Gastroesophageal sphincter (tissue), 4 donors: ENCODE measurements at places on chromosomes 13 and 19.

DNA sequence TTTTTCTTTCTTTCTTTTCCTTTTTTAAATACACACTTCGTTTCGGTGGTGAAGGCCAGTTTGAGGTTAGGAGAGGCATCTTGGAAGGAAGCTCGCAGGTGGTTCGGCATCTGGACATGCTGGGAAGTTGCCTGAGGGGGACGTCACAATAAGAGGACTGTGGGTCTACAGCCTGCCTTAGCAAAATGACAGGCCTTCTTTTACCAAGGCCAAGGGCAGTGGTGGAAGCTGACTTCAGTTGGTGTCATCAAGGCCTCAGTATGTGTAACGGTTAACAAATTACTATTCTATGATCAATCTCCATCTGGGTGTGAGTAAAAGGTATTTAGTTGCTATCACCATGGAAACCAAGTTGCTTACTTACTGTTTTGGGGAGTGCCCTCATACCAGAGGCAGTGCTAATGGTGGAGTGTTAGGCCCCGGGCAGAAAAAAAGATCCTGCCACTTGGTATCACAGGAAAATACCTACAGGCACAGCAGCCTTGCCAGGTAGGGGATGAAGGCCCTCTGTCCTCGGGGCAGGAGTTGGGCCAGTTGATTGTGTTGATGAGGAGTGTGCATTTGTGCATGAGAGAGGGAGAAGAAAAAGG lies 10.3 kb downstream of the ACTN4 start:
- no peak overlapping the region for H3K4me3 ChIP-seq
- H3K27me3 ChIP-seq: no peaks in the 10 kb centered on the region
- H3K4me1 ChIP-seq: peaks cover 73% of the 10 kb centered on the region
- no peaks in the 10 kb centered on the region for H3K36me3 ChIP-seq

DNA sequence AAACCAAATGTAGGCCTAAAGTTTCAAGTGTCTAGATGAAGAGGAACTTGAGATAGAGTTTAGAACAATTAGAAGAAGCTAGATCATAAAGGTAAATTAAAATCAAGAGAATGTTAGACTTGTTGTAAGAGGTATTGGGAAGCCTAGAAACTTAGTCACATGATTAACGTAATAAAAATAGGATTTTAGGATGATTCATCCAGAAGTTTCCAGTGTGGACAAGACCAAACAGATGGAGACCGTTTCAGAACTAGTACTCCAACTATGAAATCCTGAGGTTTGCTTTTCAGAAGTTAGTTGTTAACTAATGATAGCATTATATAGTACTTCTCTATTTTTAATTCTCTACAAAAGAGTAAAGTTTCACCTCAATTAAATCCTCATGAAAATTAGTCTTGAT lies 104.9 kb downstream of the MZT1 start:
- H3K4me3 ChIP-seq: no peak overlapping the region
- no peaks in the 10 kb centered on the region for H3K27me3 ChIP-seq
- H3K27ac ChIP-seq: no peak overlapping the region
- ATAC-seq: no peak
- H3K4me1 ChIP-seq: no peaks in the 10 kb centered on the region
- H3K36me3 ChIP-seq: no peaks in the 10 kb centered on the region

DNA sequence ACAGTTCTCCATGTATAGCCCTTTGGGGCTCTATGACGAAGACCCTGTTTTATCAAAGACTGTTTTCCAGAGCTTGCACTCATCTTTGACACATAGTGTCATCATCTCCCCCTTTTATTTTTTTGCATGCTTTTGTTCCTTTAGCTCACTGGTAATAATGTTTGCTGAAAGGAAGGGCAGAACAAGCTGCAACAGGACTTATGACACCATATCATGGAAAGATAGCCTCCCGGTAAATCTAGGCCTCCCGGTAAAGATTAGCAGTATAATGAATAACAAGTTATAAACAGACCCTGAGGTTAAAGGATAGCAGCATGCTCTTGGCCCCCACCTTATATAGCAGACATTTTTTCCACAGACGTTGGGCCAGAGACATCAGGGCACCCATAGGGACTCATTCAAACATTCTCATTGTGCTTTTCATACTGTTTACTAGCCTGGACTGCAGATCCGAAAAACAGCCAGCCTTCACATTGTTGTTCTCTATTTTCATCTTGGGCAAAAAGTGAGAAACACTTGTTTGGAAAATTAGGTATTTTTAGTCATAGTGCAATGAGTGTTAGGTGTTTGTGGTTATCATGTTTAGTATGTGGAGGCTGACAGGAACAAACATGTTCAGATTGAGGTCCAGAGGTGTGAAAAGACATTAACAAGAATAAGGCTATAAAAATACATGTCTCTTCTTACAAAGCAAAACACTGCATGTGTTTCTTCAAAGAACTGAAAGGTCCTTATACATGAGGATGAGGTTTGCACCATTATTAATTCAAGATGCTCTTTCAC lies 136.9 kb upstream of the SPRY2 start:
- no peak for ATAC-seq
- H3K27ac ChIP-seq: no peak overlapping the region
- no peak overlapping the region for H3K4me3 ChIP-seq
- no peaks in the 10 kb centered on the region for H3K36me3 ChIP-seq
- no peaks in the 10 kb centered on the region for H3K27me3 ChIP-seq

DNA sequence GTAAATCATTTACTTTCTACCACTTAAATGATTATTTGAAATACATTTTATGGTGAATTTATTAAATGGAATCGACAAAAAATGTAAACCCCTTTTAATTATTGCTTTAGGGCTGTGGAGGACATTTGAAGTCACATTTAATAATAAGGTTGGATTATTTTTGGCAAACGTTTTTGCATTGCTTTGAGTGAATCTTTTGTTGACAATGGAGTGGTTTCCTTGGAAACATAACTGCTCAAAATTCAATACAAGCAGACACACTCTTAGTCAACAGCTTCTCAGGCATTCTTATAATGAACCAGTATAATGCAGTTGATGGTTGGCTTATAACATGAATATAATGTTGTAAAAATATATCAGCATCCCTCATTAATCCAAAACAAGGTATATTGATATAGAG lies 104.7 kb downstream of the DCLK1 start:
- no peak overlapping the region for H3K27ac ChIP-seq
- H3K27me3 ChIP-seq: no peaks in the 10 kb centered on the region

- no peak for ATAC-seq
- no peaks in the 10 kb centered on the region for H3K4me1 ChIP-seq
- no peak overlapping the region for H3K27ac ChIP-seq
- H3K36me3 ChIP-seq: no peaks in the 10 kb centered on the region
Observed at GRCh38 chr13:27751953-27752532, 40.2 kb upstream of the GSX1 start.

- no peak overlapping the region for H3K27ac ChIP-seq
- H3K4me1 ChIP-seq: peaks cover 10% of the 10 kb centered on the region
- ATAC-seq: no peak
- no peaks in the 10 kb centered on the region for H3K36me3 ChIP-seq
- H3K4me3 ChIP-seq: no peak overlapping the region
Observed at GRCh38 chr19:2550431-2551171, 74.7 kb downstream of the GADD45B start.

DNA sequence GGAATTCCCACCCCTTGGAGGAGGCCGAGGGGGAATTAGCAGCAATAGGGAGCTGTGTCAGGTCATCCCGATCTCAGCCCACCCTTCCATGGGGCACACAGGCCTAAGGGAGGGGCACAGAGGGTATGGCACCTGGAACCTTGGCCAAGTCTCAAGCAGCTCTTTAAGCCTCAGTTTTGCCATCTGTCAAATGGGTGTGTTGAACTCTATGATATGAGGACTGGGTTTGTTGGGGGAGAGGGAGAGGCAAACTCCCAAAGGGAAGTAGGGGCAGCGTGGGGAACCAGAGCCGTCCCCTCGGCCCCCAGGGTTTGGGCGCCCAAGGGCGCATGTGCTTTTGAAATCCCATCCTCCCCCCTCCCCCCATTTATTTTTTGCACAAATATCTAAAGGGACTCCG lies 49.7 kb downstream of the COLGALT1 start:
- no peak overlapping the region for H3K27ac ChIP-seq
- H3K4me1 ChIP-seq: peaks cover 15% of the 10 kb centered on the region
- peaks cover 84% of the 10 kb centered on the region for H3K27me3 ChIP-seq
- no peaks in the 10 kb centered on the region for H3K36me3 ChIP-seq

GRCh38 chr13:30353060-30353459 lies 45.7 kb upstream of the KATNAL1 start:
- no peak for ATAC-seq
- no peak overlapping the region for H3K4me3 ChIP-seq
- no peak overlapping the region for H3K27ac ChIP-seq
- no peaks in the 10 kb centered on the region for H3K27me3 ChIP-seq

GRCh38 chr13:97364031-97364430 lies 69.9 kb upstream of the RAP2A start:
- H3K27me3 ChIP-seq: no peaks in the 10 kb centered on the region
- no peak overlapping the region for H3K27ac ChIP-seq
- H3K4me1 ChIP-seq: no peaks in the 10 kb centered on the region
- no peak for ATAC-seq

DNA sequence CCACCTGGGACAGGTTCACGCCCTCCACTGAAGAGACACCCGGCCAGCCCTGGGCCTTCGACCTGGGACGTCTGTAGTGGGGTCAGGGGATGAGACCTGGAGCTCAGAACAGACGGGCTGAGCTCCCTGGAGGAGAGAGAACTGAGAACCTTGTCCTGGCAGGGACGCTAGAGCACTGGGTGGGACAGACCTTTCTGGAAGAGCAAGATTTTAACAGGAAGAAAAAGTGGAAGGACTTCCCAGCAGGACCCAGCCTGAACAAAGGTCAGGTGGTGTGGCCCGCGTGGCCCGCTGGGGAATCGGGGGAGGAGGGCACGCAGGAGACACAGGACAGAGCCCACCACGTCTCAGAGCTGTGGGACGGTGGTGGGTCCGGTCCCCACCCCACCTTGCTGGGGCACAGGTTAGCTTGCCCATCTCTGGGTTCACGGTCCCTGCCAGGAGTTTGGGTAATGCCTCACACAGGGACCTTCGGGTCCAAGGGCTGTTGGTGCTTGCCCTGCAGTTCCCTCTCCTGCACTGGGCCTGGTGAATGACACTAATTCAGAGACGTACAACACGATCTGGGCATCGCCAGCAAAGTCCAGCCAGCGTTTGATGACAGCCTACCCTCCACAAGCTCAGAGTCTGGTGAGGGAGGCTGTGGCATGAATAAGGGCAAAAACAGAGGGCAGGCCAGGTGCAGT lies 1.2 kb upstream of the EFNA2 start:
- ATAC-seq: no peak
- H3K4me1 ChIP-seq: peaks cover 3% of the 10 kb centered on the region
- peaks cover 66% of the 10 kb centered on the region for H3K27me3 ChIP-seq

- peak; percentile 8 for ATAC-seq
- H3K4me1 ChIP-seq: peaks cover 54% of the 10 kb centered on the region
- no peaks in the 10 kb centered on the region for H3K36me3 ChIP-seq
- peak overlapping the region; percentile 84 for H3K27ac ChIP-seq
Observed at GRCh38 chr13:30908416-30908980, 2.4 kb downstream of the MEDAG start.

DNA sequence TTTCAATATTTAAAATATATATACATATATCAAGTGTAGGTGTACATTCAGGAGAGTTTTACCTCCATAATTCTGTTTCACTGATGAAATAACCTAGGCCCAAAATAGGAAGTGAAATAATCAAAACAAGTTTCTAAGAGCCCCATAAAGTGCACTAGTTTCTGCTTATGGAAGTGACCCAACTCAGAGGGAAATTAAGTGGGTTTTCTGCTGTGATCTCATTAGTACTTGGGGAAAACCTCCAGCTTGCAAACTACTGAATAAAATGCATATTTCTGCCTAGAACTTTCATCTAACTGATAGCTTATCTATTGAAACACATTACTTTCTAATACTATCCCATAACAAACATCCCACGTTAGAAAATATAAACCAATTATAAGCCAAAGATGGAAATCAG lies 45.4 kb upstream of the MIR17HG start:
- H3K27me3 ChIP-seq: peaks cover 9% of the 10 kb centered on the region
- no peaks in the 10 kb centered on the region for H3K4me1 ChIP-seq
- no peak overlapping the region for H3K27ac ChIP-seq
- no peaks in the 10 kb centered on the region for H3K36me3 ChIP-seq
- H3K4me3 ChIP-seq: no peak overlapping the region

DNA sequence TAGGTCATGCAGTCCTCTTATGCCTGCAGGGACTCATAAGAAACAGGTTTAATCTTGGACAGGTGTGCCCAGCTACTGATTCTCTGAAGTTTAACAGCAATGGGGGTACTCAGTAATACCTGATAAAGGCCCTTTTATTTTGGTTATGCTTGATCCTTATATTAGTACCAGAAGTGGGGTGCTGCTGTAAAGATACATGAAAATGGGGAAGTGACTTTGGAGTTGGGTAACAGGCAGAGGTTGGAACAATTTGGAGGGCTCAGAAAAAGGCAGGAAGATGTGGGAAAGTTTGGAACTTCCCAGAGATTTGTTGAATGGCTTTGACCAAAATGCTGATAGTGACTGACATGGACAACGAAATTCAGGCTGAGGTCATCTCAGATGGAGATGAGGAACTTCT lies 14.6 kb upstream of the TMTC4 start:
- no peaks in the 10 kb centered on the region for H3K36me3 ChIP-seq
- H3K27me3 ChIP-seq: peaks cover 16% of the 10 kb centered on the region
- no peaks in the 10 kb centered on the region for H3K4me1 ChIP-seq
- no peak for ATAC-seq

DNA sequence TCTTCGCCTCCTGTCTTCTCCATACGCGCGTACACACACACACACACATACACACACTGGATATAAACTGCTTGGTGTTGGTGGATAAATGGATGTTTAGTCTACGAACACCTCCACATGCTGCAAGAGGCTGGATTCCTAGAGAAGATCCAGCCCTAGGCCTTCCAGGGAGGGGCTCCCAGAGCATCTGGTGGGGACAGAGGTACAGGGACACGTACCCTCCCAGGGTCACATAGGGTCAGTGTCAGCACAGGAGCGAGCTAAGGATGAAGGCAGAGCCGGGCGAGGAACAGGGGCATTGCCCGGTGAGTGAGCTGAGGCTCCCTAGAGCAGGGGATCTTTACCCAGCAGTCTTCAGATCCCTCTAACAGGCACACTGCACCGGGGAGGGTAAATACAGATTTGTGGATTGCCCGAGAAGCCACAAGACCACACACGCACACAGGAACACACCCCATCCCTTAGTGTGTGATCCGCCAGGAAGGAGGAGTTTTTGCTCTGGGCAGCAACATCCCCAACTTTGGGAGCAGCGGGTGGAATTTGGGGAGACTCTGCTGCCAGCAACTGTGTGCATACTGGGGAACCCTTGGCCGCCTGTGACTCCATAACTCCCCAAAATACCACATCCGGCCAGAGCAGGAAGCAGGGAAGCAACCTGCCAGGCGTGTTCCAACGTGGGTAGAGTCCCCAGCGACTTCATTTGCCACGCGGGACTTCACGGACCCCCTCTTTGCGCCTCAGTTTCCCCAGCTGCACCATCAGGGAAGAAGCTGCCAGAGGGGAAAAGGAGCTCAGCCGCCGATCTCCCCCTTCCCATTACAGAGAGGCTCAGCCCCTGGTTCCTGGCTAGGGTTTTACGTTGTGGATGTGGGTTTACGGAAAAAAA lies 5.8 kb upstream of the TLE2 start:
- no peak for ATAC-seq
- no peaks in the 10 kb centered on the region for H3K4me1 ChIP-seq
- peak overlapping the region; percentile 51 for H3K4me3 ChIP-seq

- no peaks in the 10 kb centered on the region for H3K36me3 ChIP-seq
- H3K27ac ChIP-seq: peak overlapping the region; percentile 96
- peaks cover 3% of the 10 kb centered on the region for H3K4me1 ChIP-seq
- no peak for ATAC-seq
- no peaks in the 10 kb centered on the region for H3K27me3 ChIP-seq
Observed at GRCh38 chr19:58385891-58386575, 1.0 kb upstream of the RPS5 start.

- H3K36me3 ChIP-seq: peaks cover 10% of the 10 kb centered on the region
- no peak for ATAC-seq
- peaks cover 58% of the 10 kb centered on the region for H3K27me3 ChIP-seq
- peaks cover 23% of the 10 kb centered on the region for H3K4me1 ChIP-seq
Observed at GRCh38 chr19:38400361-38400760, 2.5 kb upstream of the FAM98C start.
